ENCODE measurements at places on chromosomes 2 and 18. TPM values are rescaled to one million over a fixed set of nuclear protein-coding genes. Genes with fewer than 3 reads are reported as not detected.

Gene RHOB
- total RNA-seq = 360 TPM

Gene SFTPB
- total RNA-seq = not detected

Gene LOXHD1
- total RNA-seq = not detected

Gene MEP1B
- total RNA-seq = not detected

Gene ACADL
- total RNA-seq = 0.05 TPM

Gene ALKAL2
- total RNA-seq = not detected

Gene CLK1
- 54.4 TPM for total RNA-seq
